ENCODE measurements at places on chromosomes 2 and 18. TPM values are rescaled to one million over a fixed set of nuclear protein-coding genes. Genes with fewer than 3 reads are reported as not detected.

DNA sequence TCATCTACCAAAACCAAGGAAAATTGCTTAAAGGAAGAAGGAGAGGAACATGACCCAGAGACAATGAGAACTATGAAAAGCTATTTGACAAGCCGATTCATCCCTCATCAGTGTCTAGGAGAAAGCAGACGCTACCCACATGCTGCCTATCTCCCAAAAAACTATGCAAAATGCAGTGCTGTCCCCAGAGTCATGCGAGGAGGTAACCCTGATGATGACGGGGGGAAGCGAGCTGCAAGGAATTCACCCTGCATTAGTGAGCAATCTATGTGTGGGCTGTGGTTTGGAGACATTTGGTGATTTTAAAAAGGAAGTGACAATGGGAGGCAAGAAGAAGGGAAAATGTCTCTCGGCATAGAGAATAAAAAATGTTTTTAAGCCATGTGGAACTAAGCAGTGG, 472.7 kb downstream of the CMPK2 start:
- no peak overlapping the region for H3K27ac ChIP-seq
- H3K27me3 ChIP-seq = no peaks in the 10 kb centered on the region
- H3K36me3 ChIP-seq = no peaks in the 10 kb centered on the region
- no peaks in the 10 kb centered on the region for H3K4me1 ChIP-seq
- H3K4me3 ChIP-seq = no peak overlapping the region

- no peak overlapping the region for H3K4me3 ChIP-seq
- H3K4me1 ChIP-seq = peaks cover 4% of the 10 kb centered on the region
- H3K27me3 ChIP-seq = no peaks in the 10 kb centered on the region
- DNase-seq = no peak
- H3K36me3 ChIP-seq = no peaks in the 10 kb centered on the region
- no peak overlapping the region for H3K27ac ChIP-seq
Observed at GRCh38 chr2:234130777-234131181, 80.3 kb downstream of the SPP2 start.

GRCh38 chr2:43749583-43749982, 24.3 kb upstream of the DYNC2LI1 start:
- H3K27ac ChIP-seq = no peak overlapping the region
- no peak overlapping the region for H3K4me3 ChIP-seq
- no peak for DNase-seq
- no peaks in the 10 kb centered on the region for H3K27me3 ChIP-seq
- no peaks in the 10 kb centered on the region for H3K36me3 ChIP-seq

DNA sequence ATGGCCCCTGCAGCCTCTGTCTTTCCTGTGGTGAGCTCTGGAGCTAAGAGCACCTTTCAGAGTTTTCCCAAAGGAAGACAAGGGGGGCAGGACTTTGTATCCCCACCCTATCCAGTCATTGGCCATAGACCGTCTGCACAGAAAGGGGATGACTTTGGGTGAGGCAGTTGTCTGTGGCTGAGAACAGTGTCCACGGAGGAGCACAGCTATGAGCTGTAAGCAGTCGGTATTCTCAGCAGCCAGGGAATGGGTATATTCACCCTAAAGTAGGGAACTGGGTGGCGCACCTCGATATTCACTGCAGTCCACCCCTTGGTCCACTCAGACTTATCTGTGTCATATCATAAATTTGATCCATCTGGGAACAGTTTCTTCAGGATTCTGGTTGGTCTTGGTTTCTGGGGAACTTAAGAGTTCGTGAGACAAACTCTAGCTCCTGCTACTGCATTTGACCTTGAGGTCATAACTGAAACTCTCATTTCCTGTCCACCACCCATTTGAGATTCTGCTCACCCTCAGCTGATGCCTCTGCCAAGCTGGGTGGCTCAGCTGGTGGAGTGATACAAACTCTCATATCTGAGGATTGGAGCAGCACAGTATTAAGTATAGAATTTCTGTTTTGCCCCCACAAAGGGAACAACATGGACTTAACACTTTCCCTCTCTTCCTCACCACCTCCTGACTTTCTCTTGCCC, 45.2 kb upstream of the SCG2 start:
- no peaks in the 10 kb centered on the region for H3K36me3 ChIP-seq
- peaks cover 3% of the 10 kb centered on the region for H3K4me1 ChIP-seq
- H3K27me3 ChIP-seq = no peaks in the 10 kb centered on the region
- no peak overlapping the region for H3K4me3 ChIP-seq

DNA sequence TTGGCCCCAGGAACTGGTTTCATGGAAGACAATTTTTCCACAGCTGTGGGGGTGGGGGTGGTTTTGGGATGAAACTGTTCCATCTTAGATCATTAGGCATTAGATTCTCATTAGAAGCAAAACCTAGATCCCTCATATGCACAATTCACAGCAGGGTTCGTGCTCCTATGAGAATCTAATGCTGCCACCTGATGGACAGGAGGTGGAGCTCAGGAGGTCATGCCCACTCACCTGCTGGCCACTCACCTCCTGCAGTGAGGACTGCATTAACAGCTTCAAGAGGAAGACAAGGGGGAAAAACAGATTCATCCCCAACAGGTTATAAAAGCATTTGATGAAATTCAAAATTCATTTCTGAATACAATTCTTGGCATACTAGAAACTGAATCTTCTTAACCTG, 38.5 kb downstream of the THAP4 start:
- no peak overlapping the region for H3K27ac ChIP-seq
- H3K27me3 ChIP-seq = no peaks in the 10 kb centered on the region
- peaks cover 5% of the 10 kb centered on the region for H3K36me3 ChIP-seq
- H3K4me1 ChIP-seq = no peaks in the 10 kb centered on the region

DNA sequence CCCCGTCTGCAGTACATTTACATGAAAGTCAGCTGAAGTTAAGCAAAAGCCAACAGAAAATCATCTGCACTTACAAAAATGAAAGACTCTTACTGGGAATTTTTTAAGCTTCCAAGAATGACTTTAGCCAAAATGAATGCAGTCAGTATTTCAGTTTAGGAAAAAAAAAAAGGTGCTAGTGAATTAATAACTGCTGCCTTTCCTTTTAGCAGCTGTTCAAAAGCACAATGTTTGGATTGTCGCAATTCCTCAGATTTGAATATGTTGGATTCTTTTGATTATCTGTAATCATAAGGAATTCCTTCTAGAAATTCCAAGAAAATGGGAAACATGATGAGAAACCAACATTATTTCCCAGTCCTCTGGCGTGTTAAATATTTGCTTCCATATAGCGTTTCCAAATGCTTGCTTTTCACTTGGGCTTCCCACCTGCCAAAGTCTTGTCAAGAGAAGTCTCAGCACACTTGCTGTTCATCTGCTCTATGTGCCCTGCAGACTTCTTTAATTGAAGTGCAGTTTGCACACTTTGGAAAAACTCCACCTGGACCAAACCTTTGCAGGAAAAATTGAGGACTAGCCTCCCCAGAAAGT, 653.0 kb upstream of the SLC39A10 start:
- H3K36me3 ChIP-seq = no peaks in the 10 kb centered on the region
- DNase-seq = no peak
- no peak overlapping the region for H3K4me3 ChIP-seq
- H3K4me1 ChIP-seq = no peaks in the 10 kb centered on the region
- no peaks in the 10 kb centered on the region for H3K27me3 ChIP-seq
- no peak overlapping the region for H3K27ac ChIP-seq

GRCh38 chr2:158997037-158997790, 28.8 kb downstream of the TANC1 start:
- no peaks in the 10 kb centered on the region for H3K36me3 ChIP-seq
- DNase-seq = no peak
- H3K27ac ChIP-seq = no peak overlapping the region
- no peaks in the 10 kb centered on the region for H3K27me3 ChIP-seq
- H3K4me1 ChIP-seq = peaks cover 4% of the 10 kb centered on the region

GRCh38 chr2:168357797-168358472, 98.1 kb upstream of the CERS6 start:
- no peak overlapping the region for H3K27ac ChIP-seq
- no peak overlapping the region for H3K4me3 ChIP-seq
- H3K4me1 ChIP-seq = no peaks in the 10 kb centered on the region
- no peak for DNase-seq

GRCh38 chr2:64866797-64867196, 122.4 kb upstream of the SLC1A4 start:
- H3K4me3 ChIP-seq = no peak overlapping the region
- no peaks in the 10 kb centered on the region for H3K36me3 ChIP-seq
- peaks cover 12% of the 10 kb centered on the region for H3K4me1 ChIP-seq
- H3K27me3 ChIP-seq = no peaks in the 10 kb centered on the region

DNA sequence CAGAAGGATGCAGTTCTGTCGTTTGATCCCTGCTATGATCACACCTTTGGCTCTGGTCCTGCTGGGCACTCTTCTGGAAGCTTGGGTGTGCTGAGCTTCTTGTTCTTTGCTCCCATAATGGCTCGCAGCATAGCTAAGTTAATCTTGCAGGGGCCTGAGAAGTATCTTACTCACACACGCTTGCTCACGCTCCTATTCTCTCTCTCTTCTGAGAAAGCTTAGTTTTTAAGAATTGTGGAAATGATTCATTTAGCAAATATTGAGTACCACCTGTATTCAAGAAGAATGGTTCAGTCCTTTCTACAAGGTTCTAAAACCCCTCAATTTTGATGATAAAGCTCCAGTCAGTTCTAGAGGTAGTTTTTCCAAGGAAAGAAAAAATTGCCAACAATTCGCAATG, 40.6 kb downstream of the XRCC5 start:
- no peak overlapping the region for H3K4me3 ChIP-seq
- H3K4me1 ChIP-seq = no peaks in the 10 kb centered on the region
- peaks cover 66% of the 10 kb centered on the region for H3K36me3 ChIP-seq
- no peaks in the 10 kb centered on the region for H3K27me3 ChIP-seq
- H3K27ac ChIP-seq = no peak overlapping the region

- H3K36me3 ChIP-seq = no peaks in the 10 kb centered on the region
- H3K4me3 ChIP-seq = no peak overlapping the region
- no peak for DNase-seq
- H3K4me1 ChIP-seq = no peaks in the 10 kb centered on the region
- no peak overlapping the region for H3K27ac ChIP-seq
Observed at GRCh38 chr2:76406134-76406855, 695.6 kb upstream of the GCFC2 start.

GRCh38 chr2:35080231-35080910, 1275.2 kb upstream of the CRIM1 start:
- H3K27ac ChIP-seq = no peak overlapping the region
- no peaks in the 10 kb centered on the region for H3K4me1 ChIP-seq
- H3K27me3 ChIP-seq = no peaks in the 10 kb centered on the region
- no peak for DNase-seq

DNA sequence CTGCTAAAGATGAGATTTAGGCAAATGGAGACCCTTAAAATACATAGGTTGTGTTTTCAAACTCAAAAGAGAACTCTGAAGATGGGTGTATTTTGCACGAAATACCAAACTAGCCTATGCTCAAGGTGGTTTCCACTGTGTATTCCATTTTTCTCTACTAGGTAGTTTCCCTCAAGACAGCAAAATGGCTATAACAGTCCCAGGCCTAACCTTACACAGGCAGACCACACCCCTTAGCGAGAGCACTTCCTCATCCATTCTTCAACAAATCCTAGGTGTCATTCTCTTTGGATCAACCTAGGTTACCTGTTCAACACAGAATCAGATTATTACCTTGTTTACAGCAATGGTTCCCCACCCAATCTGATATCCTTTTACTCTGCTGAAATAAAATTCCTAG, 42.6 kb downstream of the HNRNPLL start:
- H3K4me1 ChIP-seq = no peaks in the 10 kb centered on the region
- H3K27me3 ChIP-seq = no peaks in the 10 kb centered on the region
- no peak for DNase-seq
- no peak overlapping the region for H3K4me3 ChIP-seq

GRCh38 chr2:145323512-145323911, 803.6 kb upstream of the ZEB2 start:
- no peaks in the 10 kb centered on the region for H3K36me3 ChIP-seq
- peak; percentile 74 for DNase-seq
- no peaks in the 10 kb centered on the region for H3K27me3 ChIP-seq
- H3K27ac ChIP-seq = no peak overlapping the region
- peak overlapping the region; percentile 8 for H3K4me3 ChIP-seq

DNA sequence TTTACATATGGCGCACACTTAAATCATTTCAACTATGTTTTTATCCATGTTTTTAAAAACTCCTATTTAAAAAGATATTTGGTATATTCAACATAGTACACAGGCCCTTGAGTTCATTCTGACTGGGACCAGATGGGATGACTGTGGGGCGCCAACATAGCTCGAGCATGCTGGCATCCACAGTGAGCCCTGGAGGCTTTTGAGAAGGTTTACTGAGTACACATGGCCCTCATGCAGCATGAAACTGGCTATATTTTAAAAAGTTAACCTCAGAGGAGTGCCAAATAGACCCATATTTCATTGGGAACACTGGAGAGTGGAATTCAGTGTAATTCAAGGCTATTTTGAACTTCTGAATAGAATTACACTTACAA, 83.6 kb downstream of the CCDC85A start:
- H3K36me3 ChIP-seq = no peaks in the 10 kb centered on the region
- no peaks in the 10 kb centered on the region for H3K27me3 ChIP-seq
- H3K27ac ChIP-seq = no peak overlapping the region
- no peaks in the 10 kb centered on the region for H3K4me1 ChIP-seq

DNA sequence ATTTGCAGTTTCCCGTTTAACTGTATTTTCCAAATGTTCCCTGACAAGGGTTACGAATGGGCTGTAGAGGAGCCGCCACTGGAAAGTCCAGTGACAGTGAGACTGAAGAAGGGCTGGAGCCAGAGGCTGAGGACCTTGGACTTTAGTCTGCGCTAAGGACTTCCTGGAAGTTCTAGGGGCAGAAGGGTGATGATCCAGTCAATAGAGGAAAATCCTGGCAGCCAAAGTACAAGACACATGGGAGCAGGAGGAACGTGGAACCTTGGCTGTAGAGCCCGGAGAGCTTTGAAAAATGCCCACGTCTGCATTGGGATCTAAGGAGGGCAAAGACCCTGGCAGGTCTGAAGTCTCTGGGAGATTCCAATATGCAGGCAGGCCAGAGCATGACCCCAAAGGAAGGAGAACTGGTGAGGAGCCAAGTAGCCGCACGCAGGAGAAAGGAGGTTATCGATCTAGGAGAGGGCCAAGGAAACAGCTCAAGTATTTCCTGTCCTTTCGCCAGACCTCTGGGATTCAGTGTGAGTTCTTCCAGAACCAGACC, 28.5 kb downstream of the MBP start:
- H3K27me3 ChIP-seq = no peaks in the 10 kb centered on the region
- peaks cover 40% of the 10 kb centered on the region for H3K4me1 ChIP-seq
- no peak overlapping the region for H3K4me3 ChIP-seq
- DNase-seq = no peak
- H3K36me3 ChIP-seq = peaks cover 24% of the 10 kb centered on the region

DNA sequence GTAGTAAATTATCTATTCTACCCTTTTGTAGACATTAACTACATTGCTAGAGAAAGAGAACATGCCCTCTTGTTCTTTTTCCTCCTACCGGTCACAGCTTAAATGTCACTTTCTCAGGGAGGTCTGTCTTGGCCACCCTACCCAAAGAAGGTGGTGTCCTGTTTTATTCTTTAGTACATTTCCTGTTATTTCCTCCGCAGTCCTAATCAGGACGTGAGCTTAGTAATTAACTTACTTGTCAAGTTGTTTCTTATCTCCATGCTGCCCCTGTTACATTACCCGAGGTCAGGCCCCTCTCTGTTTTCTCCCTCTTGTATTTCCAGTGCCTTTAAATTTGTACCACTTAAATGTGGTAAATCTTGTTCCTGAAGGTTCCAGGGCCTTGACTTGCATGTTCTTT, 73.7 kb upstream of the RMDN2 start:
- H3K27me3 ChIP-seq = no peaks in the 10 kb centered on the region
- no peaks in the 10 kb centered on the region for H3K36me3 ChIP-seq
- no peak for DNase-seq
- no peak overlapping the region for H3K27ac ChIP-seq
- H3K4me3 ChIP-seq = no peak overlapping the region
- no peaks in the 10 kb centered on the region for H3K4me1 ChIP-seq

GRCh38 chr18:51531501-51531900, 334.0 kb upstream of the MEX3C start:
- no peak overlapping the region for H3K27ac ChIP-seq
- no peaks in the 10 kb centered on the region for H3K4me1 ChIP-seq
- H3K36me3 ChIP-seq = no peaks in the 10 kb centered on the region
- DNase-seq = no peak

Gene COL5A2
- 2.3 TPM for total RNA-seq

Gene GCG
- not detected for total RNA-seq

Gene PRSS56
- total RNA-seq = not detected

Measured in HCT116 (cell line).